ENCODE measurements at places on chromosomes 1 and 21. TPM values are rescaled to one million over a fixed set of nuclear protein-coding genes. Genes with fewer than 3 reads are reported as not detected.

The SERPINC1 gene
- total RNA-seq, result not detected

- DNase-seq, result no peak
- H3K4me1 ChIP-seq, result no peaks in the 10 kb centered on the region
- H3K4me3 ChIP-seq, result no peak overlapping the region
- H3K36me3 ChIP-seq, result no peaks in the 10 kb centered on the region
Observed at GRCh38 chr1:61201035-61201434, 118.7 kb downstream of the NFIA start.

DNA sequence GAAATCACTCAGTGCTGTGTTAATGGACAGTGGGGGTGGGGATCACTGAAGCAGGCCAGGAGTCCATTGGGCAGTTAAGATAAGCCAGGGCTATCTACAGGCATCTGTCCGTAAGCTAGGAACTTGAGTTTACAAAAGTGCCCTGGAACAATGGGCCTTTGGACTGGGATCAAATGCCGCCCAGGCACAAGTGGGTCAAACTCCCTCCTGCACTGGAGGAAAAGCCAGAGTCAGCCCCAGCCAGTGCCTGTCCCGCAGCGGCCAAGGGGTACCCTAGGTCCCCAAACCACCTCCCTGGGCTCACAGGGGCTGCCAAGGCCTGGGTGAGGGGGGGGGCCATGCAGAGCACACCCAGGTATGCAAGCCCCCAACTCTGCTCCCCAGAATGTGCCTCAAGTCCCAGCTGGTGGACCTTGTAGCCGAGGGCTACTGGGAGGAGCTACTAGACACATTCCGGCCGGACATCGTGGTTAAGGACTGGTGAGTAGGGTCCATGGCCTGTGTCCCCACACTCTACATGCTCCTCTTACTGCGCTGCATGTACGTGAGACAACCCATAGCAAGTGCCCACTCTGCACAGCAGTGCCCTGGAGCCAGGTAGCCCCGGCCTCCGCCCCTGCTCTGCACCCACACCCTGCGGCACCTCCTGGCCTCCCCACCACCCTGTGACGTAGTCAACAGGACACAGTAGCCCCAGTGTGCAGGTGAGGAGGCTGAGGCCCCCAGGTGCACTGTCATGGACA is 7.7 kb downstream of the FBXO6 start:
- H3K36me3 ChIP-seq, result peaks cover 19% of the 10 kb centered on the region
- H3K27me3 ChIP-seq, result no peaks in the 10 kb centered on the region
- H3K4me1 ChIP-seq, result peaks cover 3% of the 10 kb centered on the region
- no peak overlapping the region for H3K27ac ChIP-seq

The FCAMR gene
- total RNA-seq, result not detected

DNA sequence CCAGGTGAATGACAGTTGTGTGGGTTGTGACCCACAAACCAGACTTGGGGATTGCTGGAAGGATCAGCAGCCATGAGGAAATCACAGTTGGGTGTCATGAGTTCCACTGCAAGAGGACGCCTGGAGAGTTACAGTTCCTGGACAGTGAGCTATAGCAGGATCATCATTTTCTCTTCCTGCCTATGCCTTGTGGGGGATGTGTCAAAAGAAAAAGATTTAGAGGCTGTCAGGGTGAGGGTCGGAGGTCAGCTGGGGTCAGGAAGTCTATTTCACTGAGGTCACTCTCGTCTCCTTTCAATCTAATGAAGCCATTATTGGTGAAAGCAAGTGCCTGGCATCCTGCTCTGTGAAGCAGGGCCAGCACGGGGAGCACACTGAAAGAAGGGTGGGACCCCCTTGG is 7.0 kb upstream of the LIN28A start:
- H3K4me3 ChIP-seq, result no peak overlapping the region
- H3K27me3 ChIP-seq, result peaks cover 15% of the 10 kb centered on the region
- no peak overlapping the region for H3K27ac ChIP-seq
- peaks cover 3% of the 10 kb centered on the region for H3K4me1 ChIP-seq
- no peaks in the 10 kb centered on the region for H3K36me3 ChIP-seq

The F3 gene
- total RNA-seq, result 0.15 TPM

The BTG2 gene
- total RNA-seq, result 150 TPM

DNA sequence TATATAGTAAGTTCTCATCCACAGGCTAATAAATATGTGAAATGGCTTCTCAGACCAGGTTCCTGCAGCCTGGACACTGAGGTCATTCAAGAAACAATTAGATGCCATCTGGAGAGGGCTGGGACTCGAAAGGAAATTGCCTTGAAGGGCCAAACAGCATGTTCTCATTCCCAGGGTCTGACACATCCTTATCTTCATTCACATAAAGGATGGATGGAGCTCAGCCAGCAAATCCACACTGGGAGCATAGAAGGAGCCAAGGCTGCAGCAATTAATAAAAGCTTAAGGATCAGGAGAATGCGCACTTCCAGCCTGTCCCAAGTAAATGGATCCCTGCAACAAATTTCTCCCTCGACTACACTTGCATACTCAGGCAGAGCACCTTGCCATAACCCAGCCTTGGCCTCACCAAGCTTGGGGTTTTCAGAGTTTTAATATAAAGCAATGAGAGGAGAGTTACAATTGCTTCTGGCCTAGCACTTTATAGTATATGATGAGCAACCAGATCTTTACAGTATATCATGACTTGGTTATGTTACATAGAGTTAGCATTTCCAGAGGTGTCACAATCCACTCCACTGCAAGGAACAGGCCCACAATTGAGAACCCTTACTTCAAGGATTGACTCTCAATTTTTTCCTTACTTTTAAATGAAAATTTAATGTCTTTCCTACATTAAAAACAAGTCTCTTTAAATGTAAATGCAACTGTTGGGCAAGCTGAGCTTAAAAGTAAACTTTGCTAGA is 55.9 kb downstream of the BCAR3 start:
- peaks cover 3% of the 10 kb centered on the region for H3K27me3 ChIP-seq
- no peak for DNase-seq
- H3K4me1 ChIP-seq, result no peaks in the 10 kb centered on the region

DNA sequence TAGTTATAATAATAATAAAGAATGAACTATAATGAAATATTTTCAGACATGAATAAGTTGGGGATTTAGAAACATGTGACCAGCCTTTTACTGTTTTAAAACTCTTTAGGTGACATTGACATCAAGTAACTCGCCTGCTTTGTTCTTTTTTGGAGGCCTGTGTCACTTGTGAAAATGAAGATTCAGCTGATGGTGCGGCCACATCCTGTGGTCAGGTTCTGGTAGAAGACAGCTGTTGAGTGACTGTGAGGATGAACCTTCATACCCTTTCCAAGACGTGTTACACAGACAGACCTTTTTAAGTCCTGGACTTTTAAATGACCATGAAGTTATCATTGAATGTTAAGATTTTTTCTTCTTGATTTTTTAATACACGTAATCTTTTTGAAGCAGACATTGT is 10.3 kb downstream of the UTS2 start:
- no peak overlapping the region for H3K27ac ChIP-seq
- H3K4me1 ChIP-seq, result peaks cover 3% of the 10 kb centered on the region
- no peaks in the 10 kb centered on the region for H3K27me3 ChIP-seq
- no peak overlapping the region for H3K4me3 ChIP-seq

- no peak for DNase-seq
- no peaks in the 10 kb centered on the region for H3K27me3 ChIP-seq
- no peaks in the 10 kb centered on the region for H3K4me1 ChIP-seq
- no peaks in the 10 kb centered on the region for H3K36me3 ChIP-seq
Observed at GRCh38 chr1:65734979-65735378, 57.7 kb upstream of the PDE4B start.

DNA sequence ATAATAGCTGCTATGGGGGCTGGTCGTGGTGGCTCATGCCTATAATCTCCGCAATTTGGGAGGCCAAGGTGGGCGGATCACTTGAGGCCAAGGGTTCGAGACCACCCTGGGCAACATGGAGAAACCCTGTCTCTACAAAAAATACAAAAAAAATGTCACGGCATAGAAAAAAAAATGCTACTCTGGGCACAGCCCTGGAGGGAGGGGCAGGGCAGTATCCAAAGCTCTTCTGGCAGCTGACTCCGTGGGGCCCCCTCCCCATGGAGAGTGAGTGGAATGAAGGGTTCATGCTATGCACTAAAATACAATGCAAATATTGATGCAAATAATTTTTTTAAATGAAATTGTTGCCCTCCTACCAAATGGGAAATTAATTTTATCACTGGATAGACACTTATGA is 78.7 kb downstream of the DESI2 start:
- no peak overlapping the region for H3K27ac ChIP-seq
- no peak for DNase-seq
- peaks cover 23% of the 10 kb centered on the region for H3K27me3 ChIP-seq
- no peaks in the 10 kb centered on the region for H3K36me3 ChIP-seq
- H3K4me1 ChIP-seq, result peaks cover 12% of the 10 kb centered on the region

GRCh38 chr1:13826009-13826408 is 126.0 kb downstream of the PRDM2 start:
- no peak for DNase-seq
- H3K4me3 ChIP-seq, result no peak overlapping the region
- peaks cover 7% of the 10 kb centered on the region for H3K27me3 ChIP-seq
- no peak overlapping the region for H3K27ac ChIP-seq
